ENCODE measurements at places on chromosomes 12 and 14. TPM values are rescaled to one million over a fixed set of nuclear protein-coding genes. Genes with fewer than 3 reads are reported as not detected.

TSPAN8 gene
- 0.41 TPM for total RNA-seq

TTC8 gene
- 8.9 TPM for total RNA-seq

MYRFL gene
- total RNA-seq = 0.14 TPM

TRIM9 gene
- total RNA-seq = 0.27 TPM

MEG3 gene
- 17.5 TPM for total RNA-seq
